ENCODE measurements at places on chromosomes 7 and 10.
A peak's percentile ranks its signal among the peaks of the same experiment; 100 is the strongest.

GRCh38 chr10:45082176-45082575 is 81.5 kb downstream of the ZNF22 start:
- no peak for DNase-seq

DNA sequence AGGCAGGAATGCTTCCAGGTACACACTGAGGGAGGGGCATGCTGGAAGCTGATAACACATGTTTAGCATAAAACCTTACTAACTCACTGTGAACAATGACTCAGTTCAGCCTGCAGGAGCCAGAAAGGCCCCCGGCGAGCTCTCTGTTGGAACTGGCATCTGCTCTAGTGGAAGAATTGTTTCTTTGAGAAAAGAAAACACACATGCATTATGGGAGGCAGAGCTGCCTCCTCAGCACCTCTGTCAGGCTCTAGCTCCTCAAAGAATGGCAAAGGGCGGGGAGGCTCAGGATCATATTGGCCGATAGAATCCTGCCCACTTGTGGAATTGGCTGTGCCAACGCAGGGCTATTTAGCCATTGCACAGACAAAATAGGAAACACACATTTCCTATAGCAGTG is 338.3 kb downstream of the CXCL12 start:
- DNase-seq, result no peak

GRCh38 chr10:125340903-125341302 is 180.5 kb upstream of the CTBP2 start:
- no peak for DNase-seq

- DNase-seq, result no peak
Observed at GRCh38 chr10:4656576-4657194, 169.3 kb upstream of the AKR1E2 start.

DNA sequence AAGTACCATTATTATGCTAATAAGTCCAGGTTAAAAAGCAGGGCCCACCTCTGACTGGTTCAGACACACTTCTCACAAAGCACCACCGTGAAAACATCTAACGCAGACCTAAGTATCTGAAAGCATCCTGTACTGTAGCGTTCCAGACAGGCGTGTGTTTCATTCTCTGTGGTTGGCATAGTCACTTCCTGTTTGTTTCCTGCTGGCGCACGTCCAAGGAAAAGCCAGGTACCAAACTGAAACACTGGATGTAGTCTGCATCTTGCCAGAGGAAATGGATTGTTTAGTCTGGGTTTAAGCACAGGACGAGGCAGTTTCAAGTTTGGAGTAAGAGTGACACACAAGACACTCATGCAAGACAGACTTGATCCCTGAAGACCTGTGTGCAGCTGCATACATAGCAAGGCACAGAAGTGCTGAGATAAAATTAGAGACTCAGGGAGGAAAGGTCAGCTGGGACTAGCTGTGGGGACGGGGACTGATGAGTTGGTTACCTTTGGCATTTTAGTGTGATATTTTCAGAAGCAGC is 23.3 kb downstream of the BPGM start:
- DNase-seq, result peak; percentile 54

- DNase-seq, result no peak
Observed at GRCh38 chr7:115475206-115475605, 553.3 kb downstream of the MDFIC start.

Data from LNCaP clone FGC (cell line).